Stimulated activated CD8-positive, alpha-beta memory T cell treated with anti-CD3 and anti-CD28 coated beads, Interleukin-4, amount 100 ng/mL, for 1 hour (primary cell): ENCODE measurements at places on chromosomes 1 and 21.

GRCh38 chr1:179742717-179743678, at the start of gene FAM163A:
Gene FAM163A, plus strand, starts transcription at chr1:179743291. Its CDS starts 69,807 bp downstream, at chr1:179813098.
- no peak for DNase-seq

DNA sequence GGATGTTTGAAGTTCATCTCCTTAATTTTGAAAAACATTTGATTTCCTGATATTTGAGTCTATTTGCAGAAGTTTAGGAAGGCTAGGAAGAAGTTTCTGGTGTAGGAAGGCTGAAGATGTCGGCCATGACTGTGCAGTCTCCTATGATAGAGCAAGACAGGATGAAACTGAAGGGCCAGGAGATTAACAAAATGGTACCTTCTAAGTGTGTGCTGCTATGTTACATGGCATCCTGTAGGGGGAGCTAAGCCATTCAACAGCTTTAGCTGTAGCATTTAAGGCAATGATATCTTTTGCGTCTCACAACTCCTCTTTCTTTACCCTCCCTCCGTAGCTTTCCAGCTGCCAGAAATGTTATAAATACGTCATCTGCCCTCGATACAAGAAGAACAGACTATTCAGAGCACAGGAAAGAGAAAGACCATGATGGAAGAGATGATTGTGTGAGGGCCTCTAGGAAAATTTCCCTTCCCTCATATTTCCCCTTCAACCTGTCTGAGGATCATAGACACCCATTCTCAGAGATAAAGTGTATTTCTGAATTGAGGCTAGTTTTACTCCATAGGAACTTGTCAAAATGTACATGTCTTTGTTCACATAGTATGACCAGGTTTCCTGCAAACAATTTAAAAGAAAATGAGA, 61.1 kb downstream of the XCL1 start:
- no peak for DNase-seq

DNA sequence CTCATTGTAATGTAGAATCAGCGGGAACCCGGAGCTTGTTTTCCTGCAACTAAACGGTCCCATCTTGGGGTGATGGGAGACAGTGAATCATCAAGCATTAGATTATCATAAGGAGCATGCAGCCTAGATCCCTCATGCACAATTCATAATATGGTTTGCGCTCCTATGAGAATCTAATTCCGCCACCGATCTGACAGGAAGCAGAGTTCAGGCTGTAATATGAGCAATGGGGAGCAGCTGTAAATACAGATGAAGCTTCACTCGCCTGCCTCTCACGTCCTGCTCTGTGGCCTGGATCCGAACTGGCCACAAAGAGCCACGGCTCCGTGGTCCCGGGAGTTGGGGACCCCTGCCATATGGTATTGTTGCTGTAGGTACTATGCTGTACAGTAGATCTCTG, 1.6 kb downstream of the IFI44 start:
- DNase-seq: no peak

DNA sequence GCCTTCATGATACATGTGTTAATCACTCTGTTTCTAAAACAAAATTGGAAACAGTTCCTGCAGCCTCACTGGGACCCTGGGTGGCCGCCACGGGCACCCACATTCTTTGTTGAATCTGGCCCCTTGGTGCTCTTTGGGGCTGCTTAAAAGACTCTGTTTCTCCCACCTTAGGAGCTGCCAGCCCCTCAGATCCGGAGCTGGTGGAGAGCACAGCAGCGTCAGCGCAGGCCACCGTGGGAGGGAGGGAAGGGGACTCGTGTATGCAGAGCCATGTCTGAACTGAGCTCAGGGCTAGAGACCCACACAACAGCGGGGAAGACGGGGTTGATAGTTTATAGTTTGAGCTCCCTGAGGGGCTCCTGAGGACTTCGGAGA, 121.2 kb downstream of the CNIH3 start:
- no peak for DNase-seq

DNA sequence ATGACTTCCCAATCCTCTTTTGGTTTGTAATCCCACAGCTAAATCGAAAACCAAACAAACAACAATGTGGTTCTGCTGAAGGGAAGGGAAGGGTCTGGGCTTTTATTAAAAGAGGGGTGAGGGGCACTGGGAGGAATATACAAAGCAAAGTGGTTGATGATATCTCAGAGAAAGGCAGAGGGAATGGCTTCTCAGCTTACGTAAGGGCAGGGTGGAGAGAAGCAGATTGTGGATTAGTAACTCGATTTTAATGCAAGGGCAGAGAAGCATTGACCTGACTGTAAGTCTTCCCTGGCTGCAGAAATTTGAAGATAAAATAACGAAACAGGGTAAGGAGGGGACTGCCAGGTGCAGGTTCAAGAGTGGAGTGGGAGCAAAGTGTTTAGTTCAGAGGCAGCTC, 438.2 kb upstream of the LRRC7 start:
- DNase-seq: no peak

- DNase-seq: no peak
Measured at GRCh38 chr1:65470766-65471165, 50.3 kb downstream of the LEPR start.

DNA sequence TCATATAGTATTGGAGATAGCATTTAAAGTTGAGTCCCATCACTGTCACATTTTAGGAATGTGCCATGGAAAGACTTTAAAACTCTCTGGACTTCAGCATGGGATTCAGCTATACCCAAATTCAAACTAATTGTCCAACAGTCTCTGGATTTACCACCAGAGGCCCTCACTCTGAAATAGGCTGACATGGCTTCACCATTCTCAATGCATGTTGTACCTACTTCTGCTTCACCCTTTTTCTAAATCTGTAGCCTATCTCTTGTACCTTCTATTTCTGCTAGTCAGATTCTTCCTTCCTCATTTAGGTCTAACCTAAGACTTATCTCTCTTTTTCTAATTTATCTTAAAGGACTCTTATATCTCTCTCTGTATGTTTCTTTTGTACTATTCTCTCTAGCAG, 512.7 kb upstream of the ZRANB2 start:
- DNase-seq: no peak

- no peak for DNase-seq
Measured at GRCh38 chr1:96090134-96090533, 631.5 kb upstream of the PTBP2 start.

DNA sequence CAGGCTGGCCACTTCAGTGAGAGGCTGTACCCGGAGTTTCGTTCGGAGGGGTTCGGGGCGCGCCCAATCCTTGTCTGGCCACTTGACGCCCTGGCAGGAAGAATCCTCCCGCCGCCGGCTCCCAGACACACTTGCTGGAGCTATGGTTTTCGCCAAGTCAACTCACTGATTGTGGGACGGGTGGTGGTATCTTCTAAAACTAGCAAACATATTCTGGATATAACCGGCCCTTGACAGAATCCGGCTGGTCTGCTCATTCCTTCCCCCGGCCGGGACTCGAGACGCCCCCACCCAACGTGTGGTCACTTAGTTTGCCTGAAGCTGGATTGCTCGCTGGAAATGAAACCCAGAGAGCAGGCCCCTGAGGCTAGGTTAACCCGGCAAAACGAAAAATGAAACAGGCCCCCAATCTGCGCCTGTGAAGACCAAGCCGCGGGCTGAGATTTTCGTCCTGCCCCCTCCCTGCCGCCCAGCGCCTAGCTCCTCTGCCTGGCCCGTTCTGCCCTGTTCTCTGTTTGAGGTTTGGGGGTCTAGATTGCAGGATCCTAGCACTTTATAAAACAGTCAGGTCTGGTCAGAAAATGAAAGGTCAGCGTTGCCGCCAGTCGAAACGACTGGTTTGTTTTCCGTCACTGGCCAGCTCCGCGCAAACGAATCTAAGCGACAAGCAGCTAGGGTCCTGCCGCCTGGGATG, 4.6 kb downstream of the GFI1 start:
- DNase-seq: no peak

DNA sequence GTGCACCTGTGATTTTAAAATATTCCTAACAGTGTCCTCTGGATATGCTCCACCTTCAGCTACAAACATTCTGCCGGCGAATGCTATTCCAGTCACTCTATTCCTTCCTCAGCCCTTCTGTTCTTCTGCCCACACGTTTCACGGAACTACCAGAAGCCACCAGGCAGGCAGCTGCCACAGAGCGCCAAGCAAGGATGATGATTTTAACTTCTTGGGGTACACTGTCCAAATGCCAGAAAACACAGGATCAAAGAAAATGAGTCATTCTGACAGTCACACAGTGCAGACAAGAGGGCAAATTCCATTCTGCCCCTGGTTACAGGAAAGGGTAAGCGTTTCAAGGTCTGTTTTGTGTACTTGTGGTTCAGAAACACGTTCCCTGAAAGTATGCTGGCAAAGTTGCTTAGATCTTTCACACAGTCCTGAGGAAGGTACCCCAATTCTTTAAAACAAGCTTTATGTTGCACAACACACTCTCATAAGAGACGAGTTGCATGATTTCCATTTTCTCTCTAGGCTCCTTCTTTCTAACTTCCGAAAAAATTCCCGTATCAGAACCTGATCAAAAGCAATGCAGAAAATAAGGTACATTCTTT, 508.3 kb upstream of the PKN2 start:
- DNase-seq: no peak

- DNase-seq: no peak
Measured at GRCh38 chr1:36642802-36643201, 160.1 kb upstream of the CSF3R start.

DNA sequence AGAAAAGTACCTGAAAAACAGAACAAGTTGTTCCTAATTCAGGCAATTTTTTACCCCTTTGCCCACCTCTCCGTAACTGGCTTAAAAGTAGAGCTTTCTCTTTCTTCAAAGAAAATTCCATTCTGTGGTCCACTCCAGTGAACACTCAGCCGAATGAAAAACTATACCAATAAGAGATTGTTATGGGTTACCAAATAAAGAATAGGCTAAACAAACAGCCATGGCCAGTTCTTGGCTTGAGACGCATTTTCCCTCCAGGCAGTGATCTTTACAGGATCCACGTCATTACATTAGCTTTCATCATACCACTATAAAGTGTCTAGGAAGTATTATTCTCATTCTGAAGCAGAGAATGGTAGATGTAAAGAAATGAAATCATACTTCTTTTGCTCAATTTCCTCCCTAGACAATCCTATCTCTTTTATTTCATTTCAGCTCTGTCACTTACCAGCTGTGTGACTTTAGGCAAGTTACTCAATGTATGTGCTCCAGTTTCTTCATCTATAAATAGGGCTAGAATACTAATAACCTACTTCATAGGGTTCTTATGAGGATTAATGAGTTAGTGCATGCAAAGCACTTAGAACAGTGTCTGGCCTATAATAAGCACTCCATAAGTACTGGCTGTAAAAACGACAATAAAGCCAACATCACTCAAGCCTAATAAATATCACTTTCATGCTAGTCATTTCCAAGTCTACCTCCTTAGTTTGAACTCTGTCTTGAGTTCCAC, 26.5 kb upstream of the TRIM45 start:
- DNase-seq: no peak

- DNase-seq: no peak
Measured at GRCh38 chr1:12596007-12596821, 21.8 kb downstream of the DHRS3 start.

GRCh38 chr1:15236321-15236721, 10.7 kb upstream of the FHAD1 start:
- DNase-seq: no peak

DNA sequence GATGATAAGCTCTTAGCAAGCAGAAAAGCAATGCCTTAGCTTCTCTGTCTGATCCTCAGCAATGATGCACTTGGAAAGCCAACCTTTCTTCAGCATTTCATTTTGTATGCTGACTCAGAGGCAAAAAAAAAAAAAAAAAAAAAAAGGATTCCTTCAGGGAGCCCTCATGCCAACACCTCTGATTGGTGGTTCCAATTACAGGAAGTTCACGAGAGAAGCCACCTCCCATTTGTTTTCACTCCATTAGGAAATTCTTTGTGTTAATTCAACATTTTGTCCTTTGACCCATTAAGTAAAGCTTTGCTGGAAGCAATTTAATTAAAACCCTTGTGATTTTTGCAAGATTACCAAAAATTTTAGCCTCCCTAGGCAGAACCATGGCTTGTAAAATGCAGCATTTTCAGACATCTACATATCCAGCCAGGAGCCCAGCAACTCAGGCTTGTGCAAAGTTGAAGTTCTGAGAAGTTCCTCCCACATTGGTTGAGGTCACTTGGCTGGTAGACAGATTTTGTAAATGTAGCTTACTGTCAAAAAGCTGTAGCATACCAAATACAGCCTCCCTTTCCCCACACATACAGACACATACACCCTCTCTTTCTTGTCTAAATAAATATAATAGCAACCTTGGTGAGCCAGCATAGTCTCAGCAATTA, 27.1 kb upstream of the VTCN1 start:
- no peak for DNase-seq

GRCh38 chr1:234963180-234963903, 165.3 kb downstream of the TOMM20 start:
- peak; percentile 50 for DNase-seq

GRCh38 chr1:165408518-165408917, 36.4 kb downstream of the RXRG start:
- no peak for DNase-seq

GRCh38 chr1:192358402-192358801, 41.6 kb downstream of the RGS21 start:
- no peak for DNase-seq

- no peak for DNase-seq
Measured at GRCh38 chr1:218823291-218823900, 350.3 kb upstream of the LYPLAL1 start.

DNA sequence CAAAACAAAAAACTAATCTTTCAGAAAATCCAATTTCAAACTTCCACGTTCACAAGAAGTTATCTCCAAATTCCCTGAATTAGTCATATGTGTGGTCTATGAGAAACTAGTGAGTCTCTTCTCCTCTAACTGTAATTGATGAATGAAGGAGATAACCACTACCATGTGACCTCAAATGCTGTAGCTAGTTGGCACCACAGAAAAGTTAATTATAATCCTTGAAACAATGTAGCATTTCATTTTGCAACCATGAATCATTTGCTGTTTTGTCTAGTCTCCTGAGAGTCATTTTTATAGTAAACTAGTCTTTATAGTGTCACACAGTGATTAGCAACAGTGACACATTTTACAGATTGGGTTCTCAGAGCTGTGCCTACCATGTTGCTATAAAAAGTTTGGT, 287.5 kb downstream of the LRRIQ3 start:
- DNase-seq: no peak

DNA sequence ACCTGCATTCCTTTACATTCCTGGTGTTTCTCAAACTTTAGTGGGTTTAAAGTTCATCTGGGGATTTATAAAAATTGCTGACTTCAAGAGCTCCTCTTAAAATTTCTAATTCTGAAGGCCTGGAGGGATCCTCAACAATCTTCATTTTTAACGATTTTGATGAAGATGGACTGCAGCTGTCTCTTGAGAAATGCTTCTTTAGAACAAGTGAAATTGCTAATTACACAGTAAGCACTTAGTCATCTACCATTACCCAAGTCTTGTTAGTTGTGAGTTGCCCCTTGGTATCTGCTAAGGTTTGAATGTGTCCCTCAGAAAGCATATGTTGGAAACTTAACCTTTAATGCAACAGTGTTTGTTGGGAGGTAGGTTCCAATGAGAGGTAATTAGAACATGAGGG, 163.7 kb downstream of the LTN1 start:
- DNase-seq: no peak
